ENCODE measurements at places on chromosomes 4 and X.

DNA sequence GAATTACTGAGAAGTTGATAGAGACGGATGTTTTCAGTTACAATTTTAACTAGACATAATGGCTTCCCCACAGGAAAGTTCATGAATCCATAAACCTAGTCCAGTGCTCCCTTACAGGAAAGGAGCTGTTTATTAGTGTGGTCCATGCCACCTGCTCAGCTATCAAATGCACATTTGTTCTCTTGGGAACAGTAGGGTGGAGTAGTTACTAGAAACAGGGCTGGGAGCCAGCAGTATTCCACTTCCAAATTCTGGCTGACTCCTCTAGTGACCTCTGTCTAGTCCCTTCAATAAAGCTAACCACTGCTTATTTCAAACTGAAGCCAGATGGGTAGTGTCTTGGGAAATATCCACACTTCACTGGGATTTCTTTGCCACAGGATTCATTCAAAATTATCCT is 88.4 kb upstream of the TLL1 start:
- DNase-seq: no peak

- no peak for DNase-seq
Observed at GRCh38 chr4:33714971-33715370, 2529.3 kb downstream of the ARAP2 start.

DNA sequence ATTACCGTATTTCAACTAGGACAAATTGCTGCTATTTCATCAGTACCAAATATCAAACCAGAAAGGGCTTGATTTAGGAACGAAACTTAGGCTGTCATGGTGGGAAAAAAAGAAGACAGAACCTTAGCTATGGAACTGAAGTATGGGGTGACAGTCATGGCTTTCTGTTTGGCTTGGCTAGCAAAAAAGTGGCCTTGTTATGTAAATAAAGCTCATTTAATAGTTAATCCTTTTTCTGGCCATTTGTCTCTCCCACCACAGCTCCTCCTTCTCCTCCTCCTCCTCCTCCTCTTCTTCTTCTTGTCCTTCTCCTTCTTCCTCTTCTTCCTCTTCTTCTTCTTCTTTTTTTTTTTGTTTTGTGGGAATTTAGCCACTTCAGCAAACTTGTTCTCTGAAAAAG is 434.7 kb upstream of the NDST4 start:
- no peak for DNase-seq

DNA sequence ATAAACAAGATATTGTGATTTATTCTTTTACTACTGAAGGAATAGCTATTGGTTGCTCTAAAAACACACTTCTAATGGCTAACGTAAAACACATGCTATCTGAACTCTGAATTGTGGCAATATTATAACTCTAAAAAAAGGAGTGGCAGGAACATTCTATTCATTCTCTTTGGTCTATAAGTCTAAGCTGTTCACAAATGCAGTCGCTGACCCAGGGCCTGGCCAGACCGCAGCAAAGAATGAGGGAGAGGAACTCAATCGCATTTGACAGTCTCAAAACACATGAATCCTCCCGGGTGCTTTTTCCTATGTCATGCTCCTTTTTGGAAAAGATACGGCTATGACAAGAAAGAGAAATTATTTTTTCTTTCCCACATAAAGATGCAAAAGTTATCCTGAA is 651.6 kb upstream of the PITX2 start:
- DNase-seq: no peak

GRCh38 chr4:112170451-112170993 is 25.3 kb downstream of the FAM241A start:
- DNase-seq: peak; percentile 31

GRCh38 chr4:122091836-122092405 is 60.2 kb upstream of the BLTP1 start:
- no peak for DNase-seq

GRCh38 chr4:79325864-79326328 is at the start of gene NAA11:
NAA11 (minus strand) TSS chr4:79326061; CDS start chr4:79325877, 184 bp downstream.
- DNase-seq: no peak

- DNase-seq: no peak
Observed at GRCh38 chr4:120692964-120693363, 229.6 kb downstream of the PRDM5 start.

- no peak for DNase-seq
Observed at GRCh38 chr4:26161030-26161824, 159.6 kb upstream of the RBPJ start.

DNA sequence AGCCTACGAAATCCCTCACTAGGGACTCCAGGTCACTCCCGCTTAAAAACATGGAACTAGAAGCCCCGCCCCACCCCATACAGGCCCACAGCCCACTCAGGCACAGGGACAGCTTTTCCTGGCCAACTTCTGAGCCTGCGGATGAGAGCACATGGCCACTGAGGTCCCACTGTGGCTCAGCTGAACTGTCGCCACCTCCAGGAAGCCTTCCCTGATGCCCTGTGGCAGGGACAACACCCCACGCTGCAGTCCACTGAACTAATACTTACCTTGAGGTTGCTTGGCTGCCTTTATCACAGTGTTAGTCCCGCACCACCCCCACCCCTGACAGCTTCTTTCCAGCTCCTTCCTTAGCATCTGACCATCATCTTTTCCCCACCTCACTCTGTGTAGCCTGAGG is 39.3 kb upstream of the MAN2B2 start:
- no peak for DNase-seq

DNA sequence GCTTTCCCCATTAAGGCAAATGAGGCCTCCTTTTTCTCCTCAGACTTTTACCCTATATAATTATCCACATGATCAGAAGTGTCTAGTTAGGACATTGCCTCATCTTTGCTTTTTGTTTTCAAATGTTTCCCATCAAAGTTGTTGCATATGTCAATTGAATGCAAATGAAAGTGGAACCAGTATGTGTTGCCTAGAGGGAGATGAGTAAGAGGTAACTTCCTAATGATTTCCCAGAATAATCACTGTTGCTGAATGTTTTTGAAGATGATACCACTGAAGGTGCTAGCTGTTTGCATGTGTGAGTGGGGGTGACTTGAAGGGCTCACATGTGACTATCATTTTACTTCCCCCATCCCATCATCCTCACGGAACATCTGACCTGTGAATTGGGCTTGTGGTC is 33.9 kb downstream of the PAK3 start:
- no peak for DNase-seq

GRCh38 chr4:136637071-136637777 is 895.1 kb downstream of the PCDH18 start:
- no peak for DNase-seq

DNA sequence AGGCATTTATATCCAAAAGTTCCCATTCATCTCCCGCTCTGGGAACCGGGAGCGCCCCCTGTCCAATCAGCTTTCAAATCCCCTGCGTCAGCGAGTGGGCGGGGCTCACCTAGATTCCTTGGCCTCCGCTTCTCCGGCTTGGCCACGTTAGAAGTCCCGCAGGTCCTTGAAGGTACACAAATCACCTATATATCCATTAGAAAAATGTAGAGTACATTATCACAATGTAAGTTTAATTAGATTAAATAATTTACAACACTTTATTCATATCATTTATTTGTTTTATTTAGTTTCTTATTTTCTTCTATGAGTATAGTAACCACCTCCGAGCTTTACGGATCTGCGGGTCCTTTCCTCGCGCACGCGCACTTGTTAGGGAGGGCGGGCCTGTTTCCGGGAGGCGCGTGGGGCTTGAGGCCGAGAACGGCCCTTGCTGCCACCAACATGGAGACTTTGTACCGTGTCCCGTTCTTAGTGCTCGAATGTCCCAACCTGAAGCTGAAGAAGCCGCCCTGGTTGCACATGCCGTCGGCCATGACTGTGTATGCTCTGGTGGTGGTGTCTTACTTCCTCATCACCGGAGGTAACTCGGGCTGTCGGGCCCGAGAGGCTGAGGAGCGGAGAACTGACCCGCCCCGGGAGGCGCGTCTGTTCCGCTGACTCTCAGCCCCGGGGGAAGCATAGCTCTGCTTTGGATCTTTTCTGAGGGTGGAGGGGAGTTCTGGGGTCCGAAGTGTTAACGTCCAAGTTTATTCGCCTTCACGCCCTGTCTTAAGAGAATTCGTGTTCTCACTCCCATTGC is at the start of gene OSTC:
TSS of gene OSTC (plus strand) at position 388 of the 802 bp plus-strand sequence. CDS start at position 445, 57 bp downstream.
- DNase-seq: peak; percentile 90

DNA sequence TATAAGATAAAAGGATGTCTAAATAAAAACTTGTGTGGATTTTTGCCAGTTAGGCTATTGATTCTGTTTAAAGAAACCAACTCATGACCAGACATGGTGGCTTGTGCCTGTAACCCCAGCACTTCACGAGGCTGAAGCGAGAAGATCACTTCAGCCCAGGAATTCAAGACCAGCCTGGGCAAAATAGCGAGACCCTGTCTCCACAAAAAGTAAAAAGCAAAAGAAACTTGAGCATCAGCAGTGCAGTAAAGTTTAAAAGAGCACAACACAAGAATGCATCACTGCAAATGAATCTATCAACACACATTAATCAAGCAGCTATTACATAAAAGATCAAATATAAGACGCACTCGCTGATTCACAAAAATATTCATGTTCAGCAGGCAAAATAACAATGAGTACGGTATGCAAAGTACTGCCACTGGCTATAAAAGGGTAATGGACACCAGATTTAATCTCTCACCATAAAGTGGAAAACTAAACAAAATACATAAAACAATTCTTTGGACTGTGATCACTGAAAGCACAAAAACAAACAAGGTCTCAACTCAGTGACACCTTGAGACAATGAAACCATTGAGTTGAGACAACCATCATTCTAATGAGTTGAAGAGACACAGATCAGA is 41.3 kb downstream of the LRBA start:
- DNase-seq: no peak

DNA sequence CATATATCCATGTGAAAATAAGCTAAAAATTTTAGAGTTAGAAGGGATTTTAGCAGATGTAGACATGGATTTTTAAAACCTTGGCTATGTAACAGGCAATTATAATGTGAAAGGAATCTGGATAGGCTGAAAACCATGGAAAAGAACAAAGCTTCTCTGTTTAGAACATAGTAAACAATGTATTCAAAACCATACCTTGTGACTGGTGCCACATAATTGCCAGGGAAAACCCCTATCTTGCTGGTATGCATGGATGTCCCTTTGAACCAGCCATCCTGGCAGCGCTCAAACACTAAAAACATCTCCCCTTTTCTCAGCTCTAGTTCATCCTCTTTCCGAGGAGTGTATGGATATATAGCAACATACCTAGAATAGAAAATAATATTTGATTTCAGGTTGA is 110.6 kb upstream of the CBR4 start:
- DNase-seq: no peak

GRCh38 chrX:154468217-154468616 is 10.1 kb downstream of the PLXNA3 start:
- DNase-seq: no peak

GRCh38 chrX:10893366-10893765 is 217.8 kb upstream of the HCCS start:
- no peak for DNase-seq

DNA sequence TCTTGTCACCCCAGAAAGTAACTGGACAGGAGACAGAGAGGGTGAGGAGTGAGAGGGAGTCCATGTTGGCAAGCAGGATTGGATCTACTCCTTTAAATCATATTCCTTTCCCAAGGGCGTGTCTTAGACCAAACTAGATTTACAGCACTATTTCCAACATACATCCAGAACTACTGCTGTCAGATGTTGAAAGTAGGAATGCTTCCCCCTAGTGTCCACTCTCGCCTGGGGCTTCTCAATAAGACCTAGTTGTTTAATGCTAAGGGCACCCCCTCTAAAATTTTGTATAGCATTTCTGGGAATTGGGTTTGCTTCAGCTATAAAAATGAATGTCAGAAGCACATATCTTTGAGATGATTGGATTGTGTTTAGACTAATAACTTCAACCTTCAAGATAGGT is 13.3 kb downstream of the OFD1 start:
- peak; percentile 41 for DNase-seq

DNA sequence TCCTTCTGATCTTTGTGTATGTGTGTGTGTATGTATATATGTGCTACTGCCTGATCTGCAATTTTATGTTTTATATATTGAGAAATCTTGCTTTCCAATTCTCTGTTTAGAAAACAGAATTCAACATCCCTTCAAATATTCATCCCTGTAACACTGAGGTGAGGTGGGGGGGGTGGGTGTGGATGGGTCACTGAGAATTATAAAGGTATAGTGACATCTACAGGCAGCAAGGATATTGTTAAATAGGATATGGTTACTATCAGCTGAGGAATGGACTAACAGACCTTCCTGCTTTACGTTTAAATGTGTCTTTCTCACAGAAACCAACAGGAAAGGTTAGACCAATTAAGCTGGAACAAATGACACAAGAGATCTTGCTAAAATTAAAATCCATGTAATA is 19.0 kb upstream of the MAGEB2 start:
- no peak for DNase-seq

GRCh38 chr4:48557478-48557877 is 67.4 kb downstream of the ZAR1 start:
- DNase-seq: no peak

GRCh38 chr4:177281351-177281909 is 28.2 kb upstream of the NEIL3 start:
- no peak for DNase-seq

DNA sequence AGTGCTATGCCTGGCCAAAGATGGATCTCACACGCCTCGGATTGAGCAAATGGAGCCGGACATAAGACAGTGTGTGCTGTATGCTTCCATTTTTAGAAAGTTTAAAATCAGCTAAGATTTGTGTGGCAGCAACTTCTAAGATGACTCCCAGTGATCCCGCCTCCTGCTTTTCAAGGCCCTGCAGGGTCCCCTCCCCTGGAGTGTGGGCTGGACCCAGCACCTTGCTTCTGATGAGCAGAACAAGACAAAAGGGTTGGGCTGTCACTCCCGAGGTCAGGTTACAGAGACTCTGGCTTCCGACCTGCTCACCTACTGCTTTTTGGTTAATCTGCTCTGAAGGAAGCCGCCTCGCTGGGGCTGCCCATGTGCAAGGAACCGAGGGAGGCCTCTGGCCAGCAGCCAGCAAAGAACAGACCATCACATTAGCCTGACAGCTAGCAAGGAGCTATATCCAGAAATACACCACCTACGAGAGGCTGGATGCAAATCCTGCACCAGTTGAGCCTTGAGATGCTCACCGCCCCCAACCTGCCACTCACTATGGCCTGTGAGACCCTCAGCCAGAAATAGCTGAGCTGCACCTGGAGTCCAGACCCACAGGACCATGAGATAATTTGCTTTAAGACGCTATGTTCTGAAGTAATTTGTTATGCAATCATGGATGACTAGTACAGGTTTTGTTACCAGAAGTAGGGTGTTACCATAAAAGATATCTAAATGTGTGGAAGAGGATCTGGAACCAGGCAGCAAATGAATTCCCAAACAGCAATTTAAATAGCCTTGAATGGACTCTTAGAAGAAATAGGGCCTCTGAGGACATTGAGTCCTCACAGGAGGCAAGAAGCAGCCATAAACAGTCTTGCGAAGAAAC is 47.6 kb downstream of the CRMP1 start:
- DNase-seq: no peak

- no peak for DNase-seq
Observed at GRCh38 chr4:139684351-139684750, 18.7 kb downstream of the MGST2 start.

- no peak for DNase-seq
Observed at GRCh38 chrX:47214435-47215077, 3.9 kb upstream of the CDK16 start.

GRCh38 chrX:119486745-119487144 is 18.5 kb downstream of the SLC25A5 start:
- DNase-seq: no peak
